ENCODE measurements at places on chromosomes 5 and 9. TPM values are rescaled to one million over a fixed set of nuclear protein-coding genes. Genes with fewer than 3 reads are reported as not detected.

IFNA2 gene
- total RNA-seq = not detected

TEX48 gene
- not detected for total RNA-seq

MCC gene
- total RNA-seq = 96.2 TPM

ITK gene
- not detected for total RNA-seq

PRSS3 gene
- 8.0 TPM for total RNA-seq

Measured in smooth muscle cell of the coronary artery (primary cell).